ENCODE measurements at places on chromosomes 6 and 20.
A peak's percentile ranks its signal among the peaks of the same experiment; 100 is the strongest.

- no peak for DNase-seq
Observed at GRCh38 chr6:26216886-26217713, 129.9 kb downstream of the HFE start.

GRCh38 chr20:7264137-7264536 is 496.7 kb downstream of the BMP2 start:
- no peak for DNase-seq

- DNase-seq, result no peak
Observed at GRCh38 chr6:106003268-106003987, 82.7 kb upstream of the PRDM1 start.

DNA sequence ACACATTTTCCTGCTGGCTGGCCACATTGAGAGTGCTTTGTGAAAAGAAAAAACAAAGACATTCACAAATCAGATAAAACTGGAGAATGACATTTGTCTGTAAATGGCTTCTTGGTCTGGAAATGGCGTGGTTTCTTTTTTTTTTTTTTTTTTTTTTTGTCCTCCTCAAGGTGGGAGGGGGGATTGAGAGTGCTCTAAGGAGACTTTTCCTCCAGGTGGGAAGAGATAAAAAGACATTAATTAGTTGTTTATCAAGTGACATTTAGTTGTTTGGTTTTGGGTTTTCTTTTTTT is 40.4 kb downstream of the GNAS start:
- no peak for DNase-seq

GRCh38 chr6:12060780-12061609 is 48.9 kb downstream of the HIVEP1 start:
- peak; percentile 75 for DNase-seq

DNA sequence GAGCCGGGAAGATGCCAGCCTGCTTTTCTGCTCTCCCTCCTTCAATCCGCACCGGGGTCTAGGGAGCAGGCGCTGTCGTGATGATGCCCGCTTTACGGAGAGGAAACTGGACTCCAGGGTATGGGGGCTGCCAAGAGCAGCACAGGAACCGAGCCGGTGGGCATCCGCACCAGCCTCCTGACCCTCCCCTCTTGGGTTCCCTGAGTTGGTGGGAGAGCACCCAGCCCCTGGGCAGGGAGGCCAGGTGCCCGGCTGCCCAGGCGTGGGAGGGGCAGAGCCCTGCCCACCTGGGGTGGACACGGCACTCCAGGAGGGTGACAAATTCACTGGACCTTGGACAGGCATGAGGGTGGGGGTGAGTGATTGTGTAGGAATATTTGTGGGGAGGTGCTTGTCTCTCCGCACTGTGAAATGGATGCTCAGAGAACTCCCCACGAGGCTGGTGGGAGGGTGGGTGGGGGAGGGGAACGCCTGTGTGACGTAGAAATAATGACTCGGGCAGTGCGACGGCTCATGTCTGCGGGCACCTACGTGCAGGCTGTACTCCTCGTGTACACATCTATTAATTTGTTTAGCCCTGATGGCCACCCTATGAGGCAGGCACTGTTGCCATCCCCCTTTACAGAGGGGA is 173.4 kb downstream of the BMP7 start:
- no peak for DNase-seq

- DNase-seq, result no peak
Observed at GRCh38 chr6:9675122-9675521, 739.8 kb downstream of the TFAP2A start.

DNA sequence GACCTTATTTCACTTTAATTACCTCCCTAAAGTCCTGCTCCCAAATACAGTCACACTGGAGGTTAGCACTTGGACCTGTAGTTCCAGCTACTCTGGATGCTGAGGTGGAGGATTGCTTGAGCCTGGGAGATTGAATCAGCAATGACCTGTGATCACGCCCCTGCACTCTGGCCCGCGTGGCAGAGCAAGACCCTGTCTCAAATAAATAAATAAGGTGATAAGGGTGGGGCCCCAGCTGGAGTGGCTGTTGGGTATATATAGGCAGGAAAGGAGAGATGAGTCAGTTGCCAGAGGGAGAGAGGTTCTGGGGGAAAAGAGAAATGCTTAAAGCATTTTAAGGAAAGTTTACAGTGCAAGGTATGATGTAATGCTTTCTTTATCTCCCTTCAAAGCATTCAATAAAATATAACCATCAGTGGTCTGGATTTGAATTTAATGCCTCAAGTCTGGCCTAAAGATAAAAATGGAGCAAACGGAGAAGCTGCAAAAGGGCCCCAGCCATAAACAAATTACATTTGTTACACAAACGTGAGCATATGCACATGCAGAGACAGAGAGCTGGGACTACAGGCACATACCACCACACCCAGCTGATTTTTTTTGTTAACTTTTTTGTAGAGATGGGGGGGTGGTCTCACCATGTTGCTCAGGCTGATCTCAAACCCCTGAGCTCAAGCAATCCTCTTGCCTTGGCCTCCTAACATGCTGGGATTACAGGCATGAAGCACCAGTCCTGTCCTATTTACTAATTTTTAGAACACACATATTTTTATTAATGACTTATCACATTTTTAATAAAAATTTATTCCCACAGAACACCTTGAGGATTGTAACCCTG is 6.1 kb upstream of the PM20D2 start:
- no peak for DNase-seq

DNA sequence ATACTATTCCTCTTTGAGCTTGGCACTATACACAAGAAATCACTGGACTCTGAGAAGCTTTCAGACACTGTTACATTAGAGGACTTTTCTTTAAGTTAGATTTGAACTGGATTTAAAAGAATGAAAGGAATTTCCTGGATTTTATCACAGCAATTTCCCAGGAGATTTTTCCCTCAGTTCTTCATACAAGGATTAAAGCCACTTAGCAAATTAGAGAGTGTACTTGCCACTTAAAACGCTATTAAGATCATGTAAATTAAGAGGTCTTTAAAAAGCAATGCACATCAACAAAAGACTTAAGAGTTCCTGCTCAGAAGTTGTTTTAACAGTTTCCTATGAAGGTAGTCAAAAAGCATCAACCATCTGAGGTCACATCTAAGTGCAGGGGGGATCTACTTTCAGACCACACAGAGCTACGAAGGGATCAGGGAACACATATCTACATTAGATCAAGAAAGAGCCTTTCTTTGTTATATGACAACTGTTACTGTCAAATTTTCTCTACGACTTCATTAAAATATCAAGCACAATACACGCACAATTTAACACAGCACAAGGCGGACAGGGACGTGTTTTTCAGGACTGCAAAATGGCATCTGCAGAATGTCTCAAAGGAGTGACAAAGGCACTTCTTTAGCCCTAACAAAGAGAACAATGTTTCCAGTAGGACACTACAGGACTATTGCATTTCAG is 65.8 kb downstream of the EPB41L2 start:
- DNase-seq, result no peak

- DNase-seq, result no peak
Observed at GRCh38 chr6:130482645-130483390, 117.0 kb downstream of the TMEM200A start.

DNA sequence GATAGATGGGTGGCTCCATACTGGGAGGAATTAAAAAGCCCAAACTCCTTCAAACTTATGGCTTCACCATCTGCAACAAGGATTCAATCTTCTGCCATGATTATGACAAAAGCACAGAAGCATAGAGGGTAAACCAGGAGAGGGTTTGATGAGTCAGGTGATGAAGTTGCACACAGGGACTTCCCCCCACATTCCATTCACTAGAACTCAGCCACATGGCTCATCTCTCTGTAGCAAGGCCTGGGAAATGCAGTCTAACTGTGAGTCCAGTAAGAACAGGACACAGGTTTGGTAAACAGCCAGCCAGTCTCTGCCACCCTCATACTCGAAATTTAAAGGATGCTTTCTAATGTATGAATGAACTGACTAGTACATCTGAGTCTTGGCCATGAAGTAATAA is 142.9 kb downstream of the HIVEP2 start:
- no peak for DNase-seq

- no peak for DNase-seq
Observed at GRCh38 chr6:143397227-143398222, 53.0 kb downstream of the ADAT2 start.

DNA sequence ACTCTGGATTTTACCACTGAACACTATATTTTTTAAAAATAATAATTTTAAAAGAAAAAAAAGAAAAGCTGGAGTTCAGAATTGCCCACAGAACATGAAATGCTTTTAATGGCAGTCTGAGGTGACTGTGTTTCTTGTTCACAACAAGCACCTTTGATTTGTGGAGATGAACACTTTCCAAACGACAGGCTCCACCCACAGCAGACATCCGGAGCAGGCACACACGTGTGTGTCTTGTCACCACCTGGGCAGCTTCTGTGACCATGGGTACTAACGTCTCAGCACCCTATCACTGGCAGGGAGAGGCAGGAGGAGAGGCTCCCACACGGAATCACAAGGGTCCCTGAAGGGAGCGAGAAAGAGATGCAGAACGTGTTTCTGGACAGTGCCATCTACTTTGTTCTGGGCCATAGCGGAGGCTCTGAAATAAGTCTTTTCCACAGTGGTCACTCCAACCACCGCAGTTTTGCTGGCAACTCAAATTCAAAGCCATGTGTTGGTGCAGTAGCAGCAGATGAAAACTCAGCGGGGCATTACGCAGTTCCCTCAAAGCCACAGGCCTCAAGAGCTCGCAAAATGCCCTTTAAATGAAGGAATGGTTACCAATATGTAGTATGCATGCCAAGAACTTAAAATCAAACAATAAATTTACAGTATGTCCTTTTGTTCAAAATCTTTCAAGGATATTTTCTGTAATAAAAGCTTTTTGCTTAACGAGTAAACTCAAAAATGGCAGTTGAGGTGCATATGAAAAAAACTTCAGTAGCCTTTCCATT is 242.2 kb downstream of the FOXC1 start:
- DNase-seq, result no peak

Data from GM20000 (cell line).